ENCODE measurements at places on chromosomes 3 and 15.

DNA sequence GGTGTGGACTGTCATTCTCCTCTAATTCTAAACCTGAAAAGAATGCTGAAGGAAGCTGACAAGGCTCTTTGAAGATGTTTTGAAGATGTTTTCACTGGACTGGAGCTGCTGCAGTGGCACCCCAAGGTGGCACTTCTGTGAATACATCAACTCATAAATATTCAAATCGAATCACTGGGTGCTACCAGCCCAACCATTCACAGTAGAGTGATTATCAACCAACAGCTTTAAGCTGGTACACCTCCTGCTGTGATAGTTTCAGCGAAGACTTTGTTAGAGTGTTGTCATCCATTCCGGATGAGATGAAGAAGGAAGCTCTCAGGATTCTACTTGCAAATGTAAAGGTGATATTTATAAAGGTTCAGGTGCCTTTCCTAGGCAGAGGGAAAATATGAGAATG lies 106.6 kb downstream of the LSAMP start:
- DNase-seq, result no peak

DNA sequence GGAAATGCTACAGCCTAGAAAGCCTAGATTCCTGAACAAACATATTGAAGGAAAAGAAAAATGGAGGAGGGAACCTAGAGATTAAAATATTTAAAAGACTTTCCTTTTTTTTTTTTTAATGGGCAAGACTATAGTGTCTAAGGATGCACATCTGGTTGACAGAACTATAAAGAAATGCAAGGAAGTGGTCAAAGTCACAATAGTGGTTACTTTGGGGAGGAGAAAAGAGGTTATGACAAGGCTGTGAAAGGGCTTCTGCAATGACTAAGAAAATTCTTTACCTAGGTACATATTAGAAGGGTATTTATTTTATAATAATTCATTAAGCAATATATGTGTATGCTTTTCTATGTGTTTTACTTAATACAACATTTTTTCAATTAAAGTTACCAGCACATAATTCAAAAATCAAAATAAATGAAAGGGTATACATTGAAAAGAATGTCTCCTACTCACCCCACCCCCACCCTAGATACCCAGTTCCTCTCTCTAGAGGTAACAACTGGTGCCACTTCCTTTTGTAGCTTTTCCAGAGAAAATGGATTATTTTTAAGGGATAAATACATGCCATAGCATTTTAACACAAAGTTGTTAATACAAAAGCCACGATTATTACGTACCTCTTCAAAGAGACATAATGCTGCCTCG lies 70.1 kb downstream of the HERC1 start:
- no peak for DNase-seq

DNA sequence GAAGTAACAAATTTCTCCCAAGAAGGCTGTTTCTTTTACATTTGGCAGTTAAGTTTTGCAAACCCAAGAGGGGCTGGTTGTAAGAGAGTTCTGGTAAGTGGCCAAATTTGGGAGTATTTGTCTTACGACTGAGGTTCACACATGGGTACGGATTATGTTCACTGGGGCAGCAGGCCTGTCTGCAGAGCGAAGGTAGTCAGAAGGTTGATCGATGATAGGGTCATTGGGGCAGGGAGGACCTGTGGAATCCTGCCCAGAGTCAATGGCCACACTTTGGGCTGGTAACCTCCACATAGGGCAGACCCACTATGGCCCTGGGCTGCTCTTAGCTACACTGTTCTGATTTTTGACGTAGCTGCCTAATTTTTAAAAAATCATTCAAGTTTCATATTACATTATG lies 368.6 kb downstream of the EPHB1 start:
- DNase-seq, result no peak

GRCh38 chr3:39279745-39280517 lies at the start of gene CX3CR1:
Gene CX3CR1, minus strand, starts transcription at chr3:39280036. Its CDS starts 13,527 bp downstream, at chr3:39266509.
- no peak for DNase-seq

DNA sequence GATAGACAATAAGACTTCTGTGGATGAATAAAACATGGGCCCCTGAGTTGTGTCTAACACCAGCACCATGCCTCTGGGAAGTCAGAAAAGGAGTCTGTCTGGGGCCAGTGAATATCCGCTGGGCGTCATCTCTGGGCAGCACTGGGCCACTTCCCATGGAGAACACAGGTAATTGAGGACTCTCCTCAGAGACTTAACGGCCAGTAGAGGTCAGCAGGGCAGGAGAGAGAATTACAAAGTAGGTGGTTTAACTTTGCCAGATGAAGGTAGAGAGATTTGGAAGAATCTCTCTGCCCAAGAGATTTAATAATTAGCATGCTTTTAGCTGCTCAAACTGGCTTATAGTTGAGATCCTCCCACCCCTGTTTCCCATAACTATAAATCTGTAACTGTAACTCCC lies 65.7 kb downstream of the OCA2 start:
- DNase-seq, result no peak

Measured in AG09309 (cell line).